ENCODE measurements at places on chromosomes 6 and 20.
A peak's percentile ranks its signal among the peaks of the same experiment; 100 is the strongest.

DNA sequence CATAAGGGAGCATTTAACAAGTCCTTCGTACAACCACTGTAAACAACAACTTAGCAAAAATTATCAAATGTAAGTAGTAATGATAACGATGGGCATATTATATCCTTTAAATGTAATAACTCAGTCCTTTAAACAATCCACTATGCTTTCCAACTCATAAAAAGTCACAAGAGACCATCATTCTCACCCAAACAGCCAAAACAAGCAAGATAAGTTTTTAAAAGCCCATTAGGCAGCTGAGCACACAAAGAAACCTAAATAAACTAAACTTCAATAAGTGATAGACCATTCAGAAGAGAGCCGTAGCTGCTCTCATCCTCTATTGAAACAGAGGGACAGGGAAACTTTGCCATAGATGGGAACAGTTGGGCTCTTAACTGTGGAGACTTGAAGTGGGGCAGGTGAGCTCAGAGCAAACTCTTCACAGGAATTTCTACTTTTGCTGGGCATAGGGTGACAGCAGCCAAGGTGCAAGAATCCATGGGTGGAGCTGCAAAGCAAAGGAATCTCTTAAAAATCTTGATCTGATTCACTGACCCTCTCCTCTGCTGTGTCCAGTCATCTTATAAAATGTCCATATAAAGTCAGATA is 22.5 kb downstream of the RAB22A start:
- no peak for DNase-seq

- no peak for DNase-seq
Observed at GRCh38 chr20:33589059-33589458, 73.1 kb upstream of the C20orf144 start.

- no peak for DNase-seq
Observed at GRCh38 chr6:150830439-150831165, 34.9 kb upstream of the MTHFD1L start.

GRCh38 chr6:169568314-169569087 is 133.3 kb downstream of the WDR27 start:
- DNase-seq, result peak; percentile 33

GRCh38 chr6:15780437-15780836 is 117.6 kb upstream of the DTNBP1 start:
- DNase-seq, result no peak

- DNase-seq, result peak; percentile 66
Observed at GRCh38 chr6:111992851-111993250, 61.1 kb upstream of the CCN6 start.

DNA sequence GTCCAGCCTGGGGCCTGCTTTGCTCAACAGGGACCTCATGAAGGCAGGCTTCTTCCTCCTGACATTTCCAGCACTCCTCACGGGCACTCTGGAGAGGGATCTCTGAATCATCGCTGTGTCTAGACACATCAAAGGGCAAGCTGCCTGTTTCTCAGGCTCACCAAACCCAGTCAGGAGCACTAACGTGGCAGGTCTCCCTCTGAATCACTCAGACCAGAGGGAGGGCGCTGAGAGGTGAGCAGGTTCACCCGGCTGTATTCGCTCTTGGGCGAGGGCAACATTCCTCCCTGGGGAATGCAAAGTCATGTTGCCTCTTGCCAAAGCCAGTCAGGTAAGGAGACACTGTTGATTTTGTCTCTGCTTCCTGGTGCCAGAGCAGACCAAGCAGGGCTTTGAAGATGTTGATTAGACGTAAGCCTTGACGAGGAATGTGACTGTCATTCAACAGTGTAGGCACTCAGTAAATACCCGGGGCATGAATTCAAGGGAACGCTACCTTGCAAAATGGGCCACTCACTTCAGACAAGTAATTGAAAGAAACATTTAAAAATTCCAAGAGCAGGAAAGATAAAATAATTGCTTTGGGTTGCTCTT is 50.1 kb downstream of the CYP24A1 start:
- DNase-seq, result no peak

- no peak for DNase-seq
Observed at GRCh38 chr6:96645106-96645505, 82.2 kb downstream of the FHL5 start.

GRCh38 chr20:62219992-62220665 is at the start of gene HRH3:
Gene HRH3, minus strand, starts transcription at chr20:62220278. Its CDS starts 308 bp downstream, at chr20:62219970.
- DNase-seq, result no peak

- DNase-seq, result no peak
Observed at GRCh38 chr20:36818861-36819260, 45.3 kb upstream of the DSN1 start.

GRCh38 chr6:158290659-158291058 is 21.6 kb upstream of the TULP4 start:
- DNase-seq, result peak; percentile 82

DNA sequence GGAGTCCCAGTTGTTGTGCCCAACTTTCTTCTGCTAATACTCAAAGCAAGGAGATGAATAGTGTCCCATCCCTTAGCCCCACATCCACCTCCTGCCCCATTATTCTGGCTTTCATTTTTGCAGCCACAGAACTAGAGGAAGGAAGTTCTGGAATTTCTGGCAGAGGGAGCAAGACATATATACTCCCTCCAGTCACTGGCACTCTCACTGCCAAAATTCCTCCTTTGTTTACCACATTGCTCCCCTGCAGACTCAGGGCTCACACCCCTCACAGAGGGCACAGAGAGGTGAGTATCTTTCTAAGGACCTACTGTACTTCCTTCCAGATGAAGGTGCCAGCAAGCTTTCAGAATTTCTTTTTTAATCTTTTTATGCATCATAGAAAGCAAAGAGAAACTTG is 168.0 kb upstream of the ID4 start:
- DNase-seq, result no peak

GRCh38 chr6:6008648-6009421 is 2.1 kb upstream of the NRN1 start:
- peak; percentile 80 for DNase-seq

DNA sequence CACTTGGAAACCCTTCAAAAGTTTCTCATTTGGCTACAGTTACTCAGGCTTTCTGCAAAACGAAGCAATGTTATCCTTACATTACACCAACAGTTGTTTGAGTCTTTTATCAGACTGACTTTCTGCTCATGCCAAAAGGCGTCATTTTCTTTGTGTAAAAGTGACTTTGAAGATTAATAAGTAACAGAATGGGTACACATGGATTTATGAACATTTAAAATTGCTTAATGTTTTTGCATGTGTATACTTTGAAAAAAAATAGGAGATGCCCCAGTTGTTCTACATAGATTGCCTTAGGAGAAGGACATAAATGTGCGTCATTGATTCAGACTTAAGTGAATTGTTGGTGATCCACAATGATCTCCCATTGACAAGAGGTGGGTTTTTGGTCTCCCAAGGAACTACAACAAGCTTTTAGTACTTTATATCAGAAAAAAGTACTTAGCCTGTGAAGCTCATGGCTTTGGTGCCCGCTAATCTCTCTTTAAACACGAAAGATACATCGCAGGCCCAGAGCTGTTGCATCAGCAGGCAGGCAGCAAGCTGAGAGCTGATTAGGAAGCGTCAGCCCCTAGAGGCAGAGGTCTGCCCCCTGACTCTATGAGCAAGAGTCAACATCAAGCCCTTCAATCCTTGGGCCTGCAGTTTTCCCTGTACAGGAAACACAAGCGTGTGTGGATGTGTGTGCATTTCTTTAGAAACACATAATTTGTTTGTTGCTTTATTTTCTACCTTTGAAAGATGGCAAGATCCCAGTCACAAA is 45.9 kb downstream of the SLC22A3 start:
- no peak for DNase-seq

- no peak for DNase-seq
Observed at GRCh38 chr6:94133106-94133505, 713.7 kb upstream of the EPHA7 start.

DNA sequence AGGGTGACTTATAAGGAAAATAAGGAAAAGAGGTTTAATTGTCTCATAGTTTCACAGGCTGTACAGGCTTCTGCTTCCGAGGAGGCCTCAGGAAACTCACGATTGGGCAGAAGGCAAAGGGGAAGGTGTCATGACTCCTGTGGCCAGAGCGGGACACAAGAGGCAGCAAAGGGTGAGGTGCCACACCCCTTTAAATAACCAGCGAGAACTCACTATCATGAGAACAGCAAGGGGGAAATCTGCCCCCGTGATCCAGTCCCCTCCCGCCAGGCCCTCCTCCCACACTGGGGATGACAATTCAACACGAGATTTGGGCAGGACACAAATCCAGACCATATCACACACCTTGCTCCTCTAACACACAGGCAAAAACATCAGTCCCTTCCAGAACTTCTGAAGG is 254.0 kb downstream of the DLL1 start:
- DNase-seq, result no peak

GRCh38 chr20:11926292-11926998 is 8.8 kb downstream of the BTBD3 start:
- DNase-seq, result no peak

- no peak for DNase-seq
Observed at GRCh38 chr6:110332281-110332680, 25.9 kb downstream of the METTL24 start.

DNA sequence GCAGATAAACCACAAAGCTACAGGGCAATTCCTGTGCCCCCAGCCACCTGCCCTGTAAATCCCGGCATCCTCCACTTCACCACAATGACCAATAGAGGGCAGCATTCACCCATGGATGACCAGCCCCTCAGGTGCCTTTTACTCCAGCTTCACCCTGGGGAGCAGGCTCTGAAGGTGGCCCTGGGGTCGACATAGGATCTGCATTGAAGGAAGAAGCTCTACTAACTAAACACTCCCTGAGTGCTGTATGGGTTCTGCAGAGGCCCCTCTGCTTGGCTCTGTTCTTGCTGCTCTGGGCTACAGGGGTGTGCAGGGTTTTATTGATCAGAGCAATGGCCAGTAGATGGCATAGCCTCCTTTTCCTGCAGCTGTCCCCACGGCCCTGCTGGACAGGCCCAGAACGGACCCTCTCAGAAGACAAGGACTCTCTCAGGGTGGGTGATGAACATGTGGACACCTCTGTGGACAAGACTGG is 20.3 kb downstream of the CST4 start:
- DNase-seq, result peak; percentile 61

GRCh38 chr6:170438402-170438753 is 114.7 kb downstream of the PSMB1 start:
- DNase-seq, result peak; percentile 75

- DNase-seq, result no peak
Observed at GRCh38 chr6:139368661-139369060, 5.8 kb downstream of the CITED2 start.

- DNase-seq, result no peak
Observed at GRCh38 chr20:50518270-50518721, 8.1 kb downstream of the PTPN1 start.

- no peak for DNase-seq
Observed at GRCh38 chr6:166406197-166406596, 23.5 kb upstream of the MPC1 start.

Data from activated CD8-positive, alpha-beta T cell treated with anti-CD3 and anti-CD28 coated beads for 36 hours (primary cell).